ENCODE measurements at places on chromosomes 3 and 15.

- no peak for DNase-seq
Measured at GRCh38 chr15:73436613-73437012, 6.4 kb upstream of the REC114 start.

GRCh38 chr15:101103598-101103997 is 148.2 kb downstream of the CHSY1 start:
- DNase-seq, result no peak

DNA sequence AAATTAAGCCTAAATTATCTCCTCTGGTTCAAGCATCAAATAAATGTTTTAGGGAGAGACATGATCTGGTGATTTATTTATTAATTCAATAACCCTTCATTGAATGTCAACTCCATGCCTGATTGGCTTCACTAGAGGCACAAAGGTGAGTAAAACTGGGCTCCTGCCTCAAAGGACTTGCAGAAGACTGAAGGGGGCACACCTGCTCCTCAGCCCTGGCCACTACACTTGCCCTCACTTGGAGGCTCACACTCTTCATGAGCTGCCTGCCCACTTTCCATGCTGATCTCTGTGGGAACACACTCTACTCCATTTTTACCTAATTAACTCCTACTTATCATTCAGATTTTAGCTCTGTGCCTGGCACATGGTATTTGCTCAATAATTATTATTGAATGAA is 84.4 kb upstream of the KCNMB2 start:
- no peak for DNase-seq

GRCh38 chr3:141311170-141311495 is 57.2 kb upstream of the ZBTB38 start:
- DNase-seq, result no peak

GRCh38 chr3:194852831-194853508 is 167.3 kb downstream of the FAM43A start:
- no peak for DNase-seq

DNA sequence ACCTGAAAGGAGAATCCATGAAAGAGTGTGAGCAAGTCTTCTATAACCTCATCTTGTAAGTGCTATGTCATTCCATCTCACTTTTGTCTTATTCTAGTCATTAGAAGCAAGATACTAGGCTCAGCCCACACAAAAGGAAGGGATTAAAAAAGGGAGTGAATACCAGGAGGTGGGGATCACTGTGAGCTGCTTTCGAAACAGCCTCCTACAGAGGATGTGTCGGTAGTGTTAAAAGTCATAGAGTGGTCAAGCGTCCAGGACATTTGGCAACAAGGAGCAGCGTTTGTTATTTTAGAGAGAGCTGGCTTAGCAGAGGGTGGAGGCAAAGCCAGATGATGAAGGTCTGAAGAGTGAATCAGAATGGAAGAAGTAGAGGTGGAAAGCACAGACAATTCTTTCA is 11.7 kb upstream of the ZNF148 start:
- no peak for DNase-seq

GRCh38 chr3:7793786-7794185 is 707.8 kb upstream of the LMCD1 start:
- DNase-seq, result no peak

DNA sequence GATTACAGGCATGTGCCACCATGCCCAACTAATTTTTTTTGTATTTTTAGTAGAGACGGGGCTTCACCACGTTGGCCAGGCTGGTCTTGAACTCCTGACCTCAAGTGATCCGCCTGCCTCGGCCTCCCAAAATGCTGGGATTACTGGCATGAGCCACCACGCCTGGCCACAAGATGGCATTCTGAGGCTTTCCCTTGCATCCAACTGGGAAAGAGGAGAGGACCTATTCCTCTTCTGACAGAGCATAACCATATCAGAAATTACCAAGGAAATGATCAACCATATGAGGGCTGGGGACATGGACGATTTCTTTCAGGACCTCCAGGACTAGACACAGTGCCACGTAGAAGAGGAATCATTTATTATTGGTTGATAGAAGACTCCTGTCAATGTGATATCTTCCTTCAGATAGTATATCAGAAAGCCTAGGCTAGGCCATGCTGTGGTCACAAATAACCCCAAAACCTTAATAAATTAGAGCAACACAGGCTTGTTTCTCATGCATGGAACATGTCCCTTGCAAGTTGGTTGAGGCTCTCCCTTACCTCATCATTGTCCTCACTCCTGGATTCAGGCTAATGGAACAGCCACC is 372.3 kb upstream of the IL12A start:
- no peak for DNase-seq

GRCh38 chr3:150840802-150841515 is 64.3 kb downstream of the MINDY4B start:
- no peak for DNase-seq

- DNase-seq, result no peak
Measured at GRCh38 chr3:193812078-193812725, 219.2 kb downstream of the OPA1 start.

DNA sequence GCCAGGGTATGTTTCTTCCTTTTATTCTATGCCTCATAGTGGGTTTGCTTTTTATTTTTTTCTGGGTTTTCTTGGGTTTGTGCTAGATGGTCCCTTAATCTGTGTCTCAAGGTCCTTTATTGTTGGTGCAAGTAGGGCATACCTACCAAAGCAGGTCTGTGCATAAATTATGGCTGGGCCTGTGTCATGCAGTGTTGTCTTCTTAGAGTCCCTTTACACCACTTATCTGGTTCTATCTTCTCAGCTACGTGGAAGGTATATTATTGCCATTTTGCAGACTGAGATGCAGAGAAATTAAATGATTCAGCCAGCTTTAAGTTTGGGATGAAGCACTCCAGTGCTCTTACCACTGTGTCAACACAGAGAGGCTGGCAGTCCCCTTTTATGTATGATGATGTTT is 293.5 kb upstream of the SOX2 start:
- no peak for DNase-seq

DNA sequence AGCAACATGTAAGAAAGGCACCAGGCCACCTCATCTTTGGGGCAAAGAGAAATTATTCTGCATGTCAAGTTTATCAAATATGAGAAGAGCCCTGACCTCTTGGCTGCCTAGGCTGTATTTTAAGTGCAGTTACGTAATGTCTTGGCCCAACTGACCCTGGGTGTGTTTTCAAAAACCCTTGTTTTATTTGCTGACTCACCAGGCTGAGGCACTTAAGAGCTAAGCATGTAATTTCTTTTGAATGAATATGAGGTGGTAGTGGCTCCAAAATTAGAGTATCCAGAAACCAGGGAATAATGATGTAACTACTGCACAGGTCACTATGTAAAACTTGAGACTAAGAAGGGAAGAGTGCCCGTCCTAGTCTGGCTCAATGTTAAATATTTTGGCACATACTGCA is 24.3 kb downstream of the PGPEP1L start:
- no peak for DNase-seq

- DNase-seq, result no peak
Measured at GRCh38 chr3:48404440-48405342, 25.2 kb downstream of the PLXNB1 start.

GRCh38 chr3:101703169-101703568 is 16.7 kb upstream of the RPL24 start:
- no peak for DNase-seq

GRCh38 chr3:128011140-128011539 is 41.1 kb upstream of the SEC61A1 start:
- peak; percentile 7 for DNase-seq

- DNase-seq, result no peak
Measured at GRCh38 chr3:27544372-27544865, 60.2 kb upstream of the SLC4A7 start.

DNA sequence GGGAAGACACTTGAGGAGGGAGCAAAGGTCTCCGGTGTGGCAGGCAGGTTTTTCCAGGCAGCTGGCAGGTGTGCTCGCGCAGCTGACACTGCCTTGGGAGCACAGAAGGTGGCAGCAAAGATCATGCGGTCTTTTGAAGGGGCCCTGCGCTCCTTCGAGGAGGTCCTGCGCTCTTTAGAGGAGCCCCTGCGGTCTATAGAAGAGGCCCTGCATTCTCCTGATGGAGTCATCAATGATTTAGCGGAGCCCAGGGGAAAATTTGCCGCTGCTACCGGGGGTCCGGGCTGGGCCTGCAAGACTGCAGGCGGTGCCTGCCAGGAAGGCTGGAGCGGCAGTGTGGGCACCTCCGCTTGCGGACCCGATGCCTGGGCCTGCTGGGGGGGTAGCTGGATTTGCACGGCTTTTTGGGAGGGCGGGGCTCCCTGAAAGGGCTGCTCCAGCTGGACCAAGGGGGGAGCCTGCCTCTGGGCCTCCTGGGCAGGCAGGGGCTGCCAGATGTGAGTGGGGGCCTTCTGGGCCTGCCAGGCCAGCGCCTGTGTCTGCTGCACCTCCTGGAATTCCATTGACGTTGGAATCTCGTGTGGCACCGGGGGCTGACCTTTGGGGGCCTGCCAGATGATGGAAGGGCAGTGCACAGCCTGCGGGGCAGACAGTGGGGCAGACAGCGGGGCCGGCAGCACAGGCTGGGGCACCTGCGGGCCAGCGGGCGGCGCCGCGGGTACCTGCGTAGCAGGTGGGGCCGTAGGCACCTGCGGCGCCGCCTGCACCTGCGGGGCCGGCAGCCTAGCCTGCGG is 2.1 kb downstream of the MAGEL2 start:
- DNase-seq, result no peak

GRCh38 chr15:81337713-81338157 is 13.8 kb upstream of the STARD5 start:
- DNase-seq, result no peak

DNA sequence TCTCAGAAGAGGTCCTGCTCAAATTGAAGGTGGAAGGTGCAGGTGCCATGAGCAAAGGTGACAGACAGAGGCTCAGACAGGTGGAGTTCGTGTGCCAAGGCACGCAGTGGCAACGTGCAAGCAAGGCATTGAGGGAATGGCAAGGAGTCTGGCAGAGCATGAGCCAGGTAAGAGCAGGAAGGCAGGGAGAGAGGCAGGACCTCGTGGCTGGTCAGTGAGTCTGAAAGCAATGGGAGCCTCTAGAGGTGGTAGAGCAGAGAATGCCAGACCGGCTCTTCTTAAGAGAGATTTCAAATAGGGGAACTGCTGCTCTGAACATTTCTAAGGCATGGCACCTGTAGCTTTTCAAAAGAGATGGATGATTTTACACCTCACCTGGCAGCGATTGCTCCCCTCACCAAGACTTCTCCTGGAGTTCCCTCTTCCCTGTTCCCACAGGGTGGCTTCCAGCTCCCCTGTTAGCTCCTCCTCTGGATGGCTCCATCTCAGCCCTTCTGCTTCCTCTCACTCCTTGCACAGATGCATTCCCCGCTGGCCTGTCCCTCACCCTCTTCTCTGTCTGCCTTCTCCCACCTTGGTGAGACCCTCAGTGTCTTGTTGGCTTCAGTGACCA is 2.7 kb downstream of the MYO5C start:
- no peak for DNase-seq

- DNase-seq, result no peak
Measured at GRCh38 chr3:117137065-117137464, 427.5 kb downstream of the TUSC7 start.

- no peak for DNase-seq
Measured at GRCh38 chr3:166785876-166786275, 594.2 kb downstream of the ZBBX start.

DNA sequence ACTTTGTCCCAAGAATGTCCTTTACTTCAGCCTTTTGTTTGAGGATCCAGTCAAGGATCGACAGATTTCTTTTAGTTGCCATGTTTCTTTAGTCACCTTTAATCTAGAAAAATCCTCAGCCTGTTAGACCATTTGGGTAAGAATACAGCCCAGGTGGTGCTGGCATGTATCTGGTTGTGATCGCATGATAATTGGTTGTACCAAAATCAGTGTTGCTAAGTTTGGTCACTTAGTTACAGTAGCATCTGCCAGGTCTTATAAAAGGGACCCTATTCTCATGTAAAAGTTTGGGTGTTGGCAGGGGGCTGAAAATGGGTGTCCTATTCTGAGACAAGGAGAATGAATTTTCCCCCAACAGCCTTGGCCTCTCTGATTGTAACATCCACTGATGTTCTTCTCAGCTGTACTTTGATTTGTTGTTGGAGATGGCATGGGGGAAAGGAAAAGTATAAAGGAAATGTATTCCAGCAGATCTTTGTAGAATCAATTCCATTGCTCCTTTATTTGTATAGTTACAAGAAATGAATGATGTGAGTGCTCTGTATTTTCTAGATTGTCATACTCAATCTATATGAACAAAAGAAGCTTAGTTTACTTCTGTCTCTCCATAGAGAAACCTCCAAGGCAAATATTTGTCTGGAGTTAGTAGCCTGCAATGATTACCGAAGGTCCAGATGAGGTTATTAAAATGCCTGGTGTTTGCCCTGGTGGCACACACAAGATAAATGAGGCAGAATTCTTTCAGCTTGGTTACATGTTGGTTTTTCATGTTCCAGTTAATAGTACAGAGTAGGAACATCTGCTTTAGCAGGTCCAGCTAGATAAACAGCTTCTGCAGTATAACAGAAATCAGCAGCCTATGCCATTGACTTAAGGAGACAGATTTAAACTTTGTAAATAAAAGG is 65.7 kb downstream of the CMTM8 start:
- DNase-seq, result no peak

GRCh38 chr3:47427866-47428265 is 47.0 kb downstream of the PTPN23 start:
- DNase-seq, result no peak

DNA sequence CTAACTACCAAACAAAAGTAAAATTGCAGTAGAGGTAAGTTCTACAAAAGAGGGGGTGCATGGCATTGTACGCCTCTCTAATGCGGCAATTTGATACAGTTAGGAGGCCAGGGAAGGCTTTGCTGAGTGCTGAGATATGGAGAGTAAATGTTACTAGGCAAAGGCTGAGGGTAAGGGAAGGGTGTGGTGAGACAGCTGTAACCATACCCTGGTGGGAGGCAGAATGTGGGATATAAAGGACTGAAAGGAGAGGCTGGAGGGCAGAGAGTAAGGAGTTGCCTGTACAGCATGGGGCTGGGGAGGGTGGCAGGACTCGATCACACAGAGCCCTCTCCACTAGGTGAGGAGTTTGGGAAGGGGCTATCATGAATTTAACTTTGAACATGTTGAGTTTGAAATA is 106.3 kb downstream of the PDCD6IP start:
- no peak for DNase-seq

GRCh38 chr15:43118829-43119228 is 13.0 kb upstream of the UBR1 start:
- no peak for DNase-seq

DNA sequence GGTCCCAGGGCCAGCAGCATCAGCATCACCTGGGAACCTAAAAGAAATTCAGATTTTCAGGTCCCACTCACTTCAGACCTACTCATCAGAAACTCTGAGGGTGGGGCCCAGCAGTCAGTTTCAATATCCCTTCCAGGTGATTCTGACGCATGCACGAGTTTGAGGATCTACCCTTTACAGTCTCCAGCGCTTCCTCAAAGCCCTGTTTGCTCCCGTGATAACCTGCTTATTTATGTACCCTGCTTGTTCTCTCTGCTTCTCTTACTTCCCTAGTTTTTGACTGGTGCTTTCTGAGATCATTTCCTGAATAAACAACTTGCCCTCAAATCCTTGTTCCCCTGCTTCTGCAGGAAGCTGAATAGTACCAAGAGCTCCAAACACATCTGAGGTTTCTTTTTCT is 245.3 kb downstream of the ZNF621 start:
- no peak for DNase-seq

DNA sequence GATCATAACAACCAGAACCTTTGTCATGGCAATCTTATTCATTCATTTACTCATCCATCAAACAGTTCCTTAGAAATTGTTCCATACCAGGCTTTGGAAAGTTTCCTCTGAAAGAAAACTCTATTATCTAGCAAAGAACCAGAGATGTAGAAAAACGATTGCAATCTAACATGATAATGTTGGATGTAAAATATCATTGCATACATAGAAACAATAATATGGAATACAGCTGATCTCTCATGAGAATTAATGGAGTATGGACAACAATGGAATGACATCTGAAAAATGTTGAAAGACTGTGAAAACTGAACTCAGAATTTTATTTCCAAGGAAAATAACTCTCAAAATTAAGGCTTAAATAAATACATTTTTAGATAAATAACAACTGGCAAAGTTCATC is 665.4 kb downstream of the NLGN1 start:
- DNase-seq, result no peak
